ENCODE measurements at places on chromosomes 7 and 10.
A peak's percentile ranks its signal among the peaks of the same experiment; 100 is the strongest.

DNA sequence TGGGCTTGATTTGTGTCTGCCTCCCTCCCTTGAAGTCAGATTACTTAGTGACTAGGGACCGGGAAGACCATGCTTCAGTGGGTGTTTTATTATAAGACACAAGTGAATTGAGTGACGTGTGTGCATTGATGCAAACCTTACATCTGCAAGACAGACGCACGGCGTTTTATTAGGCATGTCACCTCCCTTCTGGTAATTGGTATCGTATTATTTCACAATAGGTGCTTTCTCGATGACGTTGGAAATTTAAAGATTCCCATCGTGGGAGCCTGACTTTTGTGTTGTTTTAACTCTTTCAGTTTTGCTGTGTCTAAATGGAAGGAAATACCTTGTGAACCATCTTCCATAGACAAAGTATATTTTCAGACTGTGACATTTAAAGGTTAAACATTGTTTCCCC, 132.6 kb downstream of the INSYN2A start:
- H3K4me3 ChIP-seq: no peak overlapping the region
- H3K27me3 ChIP-seq: no peaks in the 10 kb centered on the region
- DNase-seq: no peak
- no peak overlapping the region for H3K27ac ChIP-seq
- H3K4me1 ChIP-seq: no peaks in the 10 kb centered on the region

- no peak for DNase-seq
- H3K27me3 ChIP-seq: peaks cover 6% of the 10 kb centered on the region
- no peak overlapping the region for H3K4me3 ChIP-seq
Observed at GRCh38 chr7:93055543-93056107, 62.2 kb downstream of the SAMD9 start.

GRCh38 chr7:120303105-120303504, 30.1 kb downstream of the KCND2 start:
- no peaks in the 10 kb centered on the region for H3K4me1 ChIP-seq
- DNase-seq: no peak
- no peaks in the 10 kb centered on the region for H3K36me3 ChIP-seq
- no peak overlapping the region for H3K27ac ChIP-seq

DNA sequence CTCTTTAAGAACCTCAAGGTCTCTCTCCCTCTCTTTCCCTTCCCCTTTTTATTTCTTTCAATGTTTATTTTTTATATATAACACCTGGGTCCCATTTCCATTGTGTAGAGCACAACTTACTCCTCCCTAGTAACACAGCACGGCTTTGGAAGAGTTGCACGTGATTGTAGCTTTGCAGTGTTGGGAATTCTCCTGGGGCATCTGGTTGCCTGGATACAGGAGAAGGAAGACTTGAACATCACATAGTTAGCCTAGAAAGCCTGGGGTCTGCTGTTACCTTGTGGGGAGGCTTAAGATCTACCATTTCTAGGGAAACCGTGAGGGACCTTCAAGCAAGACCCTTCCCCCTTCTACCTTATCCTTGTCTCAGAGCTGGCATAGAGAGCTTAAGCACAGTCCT, 41.1 kb upstream of the NFKB2 start:
- H3K36me3 ChIP-seq: peaks cover 3% of the 10 kb centered on the region
- no peak overlapping the region for H3K27ac ChIP-seq
- H3K27me3 ChIP-seq: no peaks in the 10 kb centered on the region
- no peak for DNase-seq
- no peak overlapping the region for H3K4me3 ChIP-seq

DNA sequence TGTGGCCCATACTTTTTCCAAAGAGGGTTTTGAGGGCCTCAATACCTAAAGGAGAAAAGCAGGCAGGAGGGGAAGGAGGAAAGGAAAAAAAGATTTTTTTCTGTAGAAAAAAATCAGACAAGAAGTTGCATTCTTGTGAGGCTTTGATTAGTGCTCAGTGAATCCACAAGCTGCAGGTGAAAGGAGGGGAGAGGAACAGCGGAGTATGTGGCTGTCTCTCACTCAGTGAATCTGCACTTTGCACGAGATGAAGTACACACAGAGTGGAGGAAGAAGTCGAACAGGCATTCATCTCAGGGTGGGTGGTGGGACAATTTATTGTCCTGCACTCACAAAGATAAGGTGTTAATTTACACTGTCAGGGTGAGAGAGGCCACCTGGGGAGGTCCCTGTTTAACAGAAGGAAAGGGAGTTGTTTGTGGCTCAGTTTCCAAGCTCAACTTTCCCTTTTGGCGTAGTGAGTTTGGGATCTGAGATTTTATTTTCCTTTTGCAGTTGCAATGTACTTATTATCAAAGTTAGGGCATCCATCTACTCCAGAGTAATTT, 49.0 kb upstream of the VIPR2 start:
- no peak overlapping the region for H3K4me3 ChIP-seq
- no peak for DNase-seq
- no peaks in the 10 kb centered on the region for H3K27me3 ChIP-seq
- H3K36me3 ChIP-seq: no peaks in the 10 kb centered on the region
- peak overlapping the region; percentile 39 for H3K27ac ChIP-seq

GRCh38 chr7:32494946-32495297, 367 bp upstream of the AVL9 start:
- H3K27me3 ChIP-seq: no peaks in the 10 kb centered on the region
- peak overlapping the region; percentile 96 for H3K4me3 ChIP-seq
- DNase-seq: no peak
- H3K4me1 ChIP-seq: peaks cover 33% of the 10 kb centered on the region

- no peak for DNase-seq
- no peak overlapping the region for H3K4me3 ChIP-seq
- H3K27me3 ChIP-seq: peaks cover 15% of the 10 kb centered on the region
- no peak overlapping the region for H3K27ac ChIP-seq
- no peaks in the 10 kb centered on the region for H3K36me3 ChIP-seq
Observed at GRCh38 chr7:34036051-34036920, 130.9 kb downstream of the BMPER start.

- no peak for DNase-seq
- peaks cover 2% of the 10 kb centered on the region for H3K4me1 ChIP-seq
- no peak overlapping the region for H3K4me3 ChIP-seq
- no peaks in the 10 kb centered on the region for H3K36me3 ChIP-seq
- H3K27ac ChIP-seq: no peak overlapping the region
Observed at GRCh38 chr7:45957721-45958120, 36.6 kb upstream of the IGFBP3 start.

DNA sequence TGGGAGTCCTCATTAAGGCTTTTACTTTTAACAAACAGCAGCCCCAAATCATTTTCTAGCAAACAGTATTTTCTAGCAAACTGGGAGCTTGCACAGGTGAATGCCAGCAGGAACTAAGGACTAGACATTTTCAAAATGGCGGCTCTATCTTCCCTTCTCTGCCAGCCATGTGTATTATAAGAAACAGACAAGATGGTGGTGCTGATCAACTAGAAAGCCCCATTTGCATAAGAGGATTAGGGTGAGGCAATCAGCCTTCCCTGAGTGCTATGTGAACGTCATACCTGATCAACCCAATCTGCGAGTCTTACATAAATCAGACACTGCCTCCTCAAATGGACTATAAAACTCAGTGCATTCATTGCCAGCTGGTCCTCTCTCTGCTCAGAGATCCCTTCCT, 479.6 kb downstream of the IPMK start:
- no peak overlapping the region for H3K27ac ChIP-seq
- no peaks in the 10 kb centered on the region for H3K36me3 ChIP-seq
- DNase-seq: no peak
- H3K4me1 ChIP-seq: no peaks in the 10 kb centered on the region
- H3K27me3 ChIP-seq: no peaks in the 10 kb centered on the region

DNA sequence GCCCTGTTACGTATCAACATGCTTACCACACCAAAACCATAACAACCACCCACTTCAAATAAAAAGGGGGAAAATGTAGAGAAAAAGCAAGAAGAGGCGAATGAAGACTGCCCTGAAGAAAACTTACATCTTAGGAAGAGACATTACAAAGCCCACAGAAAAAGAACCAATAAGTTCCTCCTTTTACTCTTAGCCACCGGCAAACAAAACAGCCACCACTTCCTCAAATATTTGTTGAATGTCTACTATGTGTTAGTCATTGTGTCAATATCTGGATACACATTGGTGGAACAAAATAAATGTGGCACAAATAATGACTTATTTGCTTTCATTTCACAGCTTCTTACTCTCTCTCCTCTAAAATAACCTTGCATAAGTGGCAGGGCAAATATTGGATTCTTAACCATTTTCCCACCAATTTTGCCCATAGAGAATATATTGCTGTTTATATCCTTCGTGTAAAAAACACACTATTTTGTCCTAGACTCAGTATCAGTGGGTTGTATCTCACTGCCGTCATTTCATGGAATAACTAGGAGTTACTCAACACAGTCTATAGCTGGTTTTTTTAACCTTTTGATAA, 106.8 kb downstream of the ANK3 start:
- H3K4me3 ChIP-seq: no peak overlapping the region
- H3K36me3 ChIP-seq: peaks cover 3% of the 10 kb centered on the region
- H3K27me3 ChIP-seq: no peaks in the 10 kb centered on the region

DNA sequence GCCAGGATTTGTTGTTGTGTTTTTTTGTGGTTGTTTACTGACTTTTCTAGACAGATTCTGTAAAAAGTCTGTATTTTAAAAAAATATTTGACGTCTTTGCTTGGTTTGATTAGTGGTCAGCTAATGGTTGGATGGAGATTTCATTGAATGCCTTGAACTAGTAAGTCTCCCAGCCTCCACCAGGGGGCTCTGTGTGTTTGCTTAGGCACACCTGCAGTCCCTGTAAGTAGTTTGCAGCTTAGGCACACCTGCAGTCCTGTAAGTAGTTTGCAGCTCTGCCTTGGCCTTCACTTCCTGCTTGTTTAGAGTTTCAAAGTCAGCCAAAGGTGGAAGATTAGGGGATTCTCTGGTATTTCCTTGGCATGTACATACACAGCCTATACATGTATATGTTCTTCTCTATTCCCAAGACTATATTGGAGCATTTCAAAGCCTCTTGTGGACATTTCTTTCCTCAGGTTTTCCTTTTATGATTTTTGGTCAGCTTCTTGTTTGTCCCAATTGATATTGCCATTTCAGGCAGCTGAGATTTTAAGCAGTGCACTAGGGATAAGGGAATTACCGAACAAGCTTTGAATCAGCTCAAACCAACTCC, 101.6 kb downstream of the CCSER2 start:
- peaks cover 44% of the 10 kb centered on the region for H3K4me1 ChIP-seq
- H3K4me3 ChIP-seq: peak overlapping the region; percentile 31
- H3K36me3 ChIP-seq: peaks cover 16% of the 10 kb centered on the region
- H3K27me3 ChIP-seq: no peaks in the 10 kb centered on the region
- peak; percentile 41 for DNase-seq

DNA sequence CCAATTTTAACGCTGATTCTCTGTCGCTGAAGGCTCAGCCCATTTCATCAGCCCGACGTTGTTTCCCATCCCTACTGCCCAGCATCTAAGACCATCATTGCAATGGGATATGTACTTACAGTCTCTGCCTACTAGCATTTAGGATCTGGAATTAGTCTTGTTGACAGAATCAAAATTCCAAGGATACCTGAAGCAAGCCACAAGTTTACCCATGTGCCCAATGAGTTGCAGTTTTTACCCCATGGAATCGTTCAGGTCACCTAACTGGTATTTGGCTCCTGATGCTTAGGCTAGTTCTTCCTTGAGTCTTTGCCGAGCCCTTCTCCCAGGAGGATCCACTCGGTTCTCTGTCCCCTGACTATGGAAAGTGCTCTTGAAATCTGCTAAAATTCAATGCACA, 276.8 kb downstream of the DNAJB9 start:
- H3K27me3 ChIP-seq: no peaks in the 10 kb centered on the region
- H3K4me3 ChIP-seq: no peak overlapping the region
- H3K36me3 ChIP-seq: no peaks in the 10 kb centered on the region
- DNase-seq: no peak

DNA sequence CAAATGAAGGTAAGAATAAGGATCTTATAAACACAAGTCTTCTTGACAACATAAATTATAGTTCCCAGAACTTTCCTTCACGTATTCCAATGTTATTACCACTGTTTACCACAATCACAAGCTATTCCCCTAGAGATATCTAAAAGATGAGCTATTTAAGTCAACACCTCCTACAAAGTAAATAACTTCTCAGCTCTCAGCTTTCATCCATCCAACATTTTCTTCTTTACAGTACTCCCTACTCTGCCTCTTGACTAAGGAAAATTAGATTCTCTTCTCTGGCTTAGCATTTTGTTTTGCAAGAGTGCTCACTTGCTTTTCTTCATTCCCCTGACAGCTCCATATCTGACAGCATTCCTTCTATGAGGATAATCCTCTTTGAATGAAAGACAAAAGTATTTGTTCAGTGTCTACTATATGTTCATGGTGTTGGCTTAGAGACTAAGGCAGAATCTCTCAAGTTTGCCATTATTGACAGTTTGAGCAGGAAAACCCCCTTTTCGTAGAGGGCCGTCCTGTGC, 93.0 kb upstream of the IL6 start:
- peaks cover 6% of the 10 kb centered on the region for H3K36me3 ChIP-seq
- no peaks in the 10 kb centered on the region for H3K4me1 ChIP-seq
- no peak for DNase-seq
- no peak overlapping the region for H3K27ac ChIP-seq

GRCh38 chr10:124697443-124697836, 46.7 kb downstream of the FAM53B start:
- DNase-seq: no peak
- H3K36me3 ChIP-seq: peaks cover 6% of the 10 kb centered on the region
- peak overlapping the region; percentile 100 for H3K27ac ChIP-seq

GRCh38 chr10:74306227-74306982, 155.4 kb downstream of the ADK start:
- H3K27ac ChIP-seq: no peak overlapping the region
- peaks cover 7% of the 10 kb centered on the region for H3K36me3 ChIP-seq
- H3K4me1 ChIP-seq: peaks cover 20% of the 10 kb centered on the region

GRCh38 chr10:79162022-79162421, 93.3 kb downstream of the ZMIZ1 start:
- H3K4me1 ChIP-seq: peaks cover 8% of the 10 kb centered on the region
- H3K36me3 ChIP-seq: peaks cover 5% of the 10 kb centered on the region
- H3K27ac ChIP-seq: no peak overlapping the region
- no peaks in the 10 kb centered on the region for H3K27me3 ChIP-seq
- H3K4me3 ChIP-seq: no peak overlapping the region
- DNase-seq: no peak

DNA sequence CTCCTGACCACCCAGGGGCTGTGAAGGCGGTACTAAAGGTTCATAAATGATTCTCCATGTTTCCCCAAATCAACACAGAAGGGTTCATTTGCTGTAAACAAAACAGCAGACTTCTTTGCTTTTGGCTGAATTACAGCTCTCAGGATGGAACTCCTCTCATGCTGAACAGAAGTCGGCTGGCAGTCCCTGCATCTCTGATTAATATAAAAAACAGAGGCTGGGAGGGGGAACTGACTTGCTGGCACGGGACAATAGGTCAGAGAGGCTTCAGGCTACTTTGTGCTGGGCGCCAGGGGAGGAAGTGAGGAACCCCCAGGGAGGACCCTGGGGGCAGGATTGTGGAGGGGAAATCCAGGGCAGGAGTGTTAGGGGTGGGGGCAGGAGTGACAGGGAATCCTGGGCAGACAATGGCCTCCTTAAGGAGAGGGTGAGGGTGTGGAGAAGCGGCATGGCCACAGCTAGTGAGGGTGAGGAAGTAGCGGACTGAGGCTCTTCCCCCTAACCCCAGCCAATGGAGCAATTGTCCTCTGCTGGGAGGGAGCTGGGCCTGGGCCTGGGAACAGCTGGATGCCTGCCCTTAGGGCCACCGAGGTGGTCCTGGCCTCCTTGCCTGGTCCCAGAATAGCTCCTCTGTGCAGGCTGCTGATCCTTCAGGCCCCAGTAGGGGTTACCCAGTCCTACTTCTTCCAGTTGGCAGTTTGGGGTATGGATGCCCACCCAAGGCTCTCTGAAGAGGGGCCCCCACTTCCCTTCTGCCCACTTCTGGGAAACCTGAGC, 9.2 kb upstream of the SFRP5 start:
- peak overlapping the region; percentile 66 for H3K27ac ChIP-seq
- DNase-seq: no peak
- H3K4me1 ChIP-seq: peaks cover 23% of the 10 kb centered on the region
- no peaks in the 10 kb centered on the region for H3K27me3 ChIP-seq
- no peaks in the 10 kb centered on the region for H3K36me3 ChIP-seq

All from T-helper 17 cell (primary cell).